ENCODE measurements at places on chromosomes 12 and 14.

DNA sequence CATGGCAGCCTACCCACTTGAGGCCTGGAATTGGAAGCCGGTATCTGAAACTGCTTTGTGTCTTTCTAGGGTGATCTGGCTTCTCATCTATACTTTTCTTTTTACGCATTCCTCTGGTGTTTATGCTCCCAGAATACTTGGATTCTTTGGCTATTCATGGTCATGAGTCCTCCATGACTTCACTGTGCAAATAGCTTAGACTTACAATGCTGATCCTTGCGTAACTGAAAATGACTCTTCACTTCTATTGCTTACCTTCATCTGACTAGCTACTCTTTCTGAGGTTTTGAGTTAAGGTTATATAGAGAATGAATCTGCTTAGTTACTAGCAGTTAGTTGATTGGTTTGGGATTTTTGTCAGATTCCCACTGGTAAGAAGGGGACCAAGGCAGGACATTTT, 121.7 kb upstream of the NOVA1 start:
- DNase-seq, result no peak

GRCh38 chr12:3772380-3772779, 19.5 kb upstream of the CRACR2A start:
- DNase-seq, result no peak

DNA sequence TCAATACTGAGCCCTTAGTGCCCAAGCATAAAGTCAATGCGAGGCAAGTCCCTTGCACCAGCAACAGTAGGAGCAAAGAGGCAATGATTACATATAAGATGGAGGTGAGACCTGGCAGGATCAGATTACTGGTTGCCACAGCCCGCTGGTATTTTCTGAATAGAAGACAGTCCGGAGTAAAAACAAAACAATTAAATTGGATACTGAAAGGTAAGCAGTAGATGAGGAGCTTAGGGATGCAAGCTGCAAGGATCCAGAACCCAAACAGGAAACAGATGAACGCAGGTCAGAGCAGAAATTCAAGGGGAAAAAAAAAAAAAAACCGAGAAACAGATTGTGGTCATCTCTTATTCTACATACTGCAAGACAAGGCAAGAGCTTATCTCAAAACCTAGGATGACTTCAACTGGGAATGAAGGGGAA, 119.6 kb downstream of the MED13L start:
- DNase-seq, result no peak

- DNase-seq, result no peak
Observed at GRCh38 chr12:45381351-45381750, 165.5 kb downstream of the ANO6 start.

- no peak for DNase-seq
Observed at GRCh38 chr14:22797017-22797917, 18.0 kb downstream of the SLC7A7 start.

DNA sequence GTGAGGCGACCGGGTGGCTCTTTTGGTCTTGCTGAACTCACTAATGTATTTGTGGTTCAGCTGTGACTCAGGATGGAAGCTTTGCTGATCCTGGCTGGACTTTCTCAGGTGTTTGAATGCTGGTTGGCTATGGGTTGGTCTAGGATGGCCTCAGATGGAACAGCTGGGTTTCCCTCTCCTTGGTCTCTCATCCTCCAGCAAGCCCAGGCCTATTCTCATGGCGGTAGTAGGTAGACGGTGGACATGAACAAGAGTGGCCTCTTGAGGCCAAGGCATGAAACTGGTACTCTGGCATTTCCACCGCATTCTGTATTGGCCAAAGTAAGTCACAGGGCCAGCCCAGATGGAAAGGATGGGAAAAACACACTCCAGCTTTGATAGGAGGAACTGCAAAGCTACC, 11.8 kb upstream of the POLR3B start:
- no peak for DNase-seq

- no peak for DNase-seq
Observed at GRCh38 chr12:21823581-21823980, 49.1 kb upstream of the KCNJ8 start.

GRCh38 chr14:35632271-35632670, 98.3 kb downstream of the INSM2 start:
- DNase-seq, result no peak

DNA sequence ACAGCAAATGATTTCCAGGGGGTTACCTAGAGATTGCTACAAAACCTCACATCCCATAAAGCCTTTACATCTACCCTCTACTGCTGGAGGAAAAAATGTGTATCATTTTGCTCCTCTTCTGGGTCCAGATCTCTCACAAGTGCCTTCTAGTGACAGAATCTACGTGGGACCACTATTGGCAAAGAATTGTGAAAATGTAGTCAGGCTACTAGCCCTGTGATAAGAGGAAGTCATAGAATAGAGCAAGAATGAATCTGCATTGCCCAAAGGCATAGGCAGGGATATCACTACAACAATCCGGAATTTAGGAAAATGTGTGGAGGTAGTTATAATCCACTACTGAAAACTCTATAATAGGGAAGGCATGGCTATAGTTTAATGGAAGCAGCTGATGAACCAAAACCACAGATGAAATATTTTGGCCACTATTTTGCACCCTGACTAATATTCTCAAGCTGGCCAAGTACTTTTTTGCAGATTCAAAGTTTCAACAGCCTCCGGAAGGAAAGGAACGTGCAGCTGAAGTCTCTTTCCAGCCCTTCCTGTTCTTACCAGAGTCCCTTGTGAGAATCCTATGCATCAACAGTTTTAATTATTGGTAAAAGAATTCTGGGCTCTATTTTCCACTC, 176.8 kb downstream of the PHLDA1 start:
- DNase-seq, result no peak

GRCh38 chr12:57280211-57281062, 29.4 kb upstream of the STAC3 start:
- peak; percentile 53 for DNase-seq

GRCh38 chr14:61475316-61475715, 153.9 kb downstream of the PRKCH start:
- DNase-seq, result no peak

- DNase-seq, result no peak
Observed at GRCh38 chr12:101933866-101934514, 56.6 kb downstream of the DRAM1 start.

GRCh38 chr12:43586646-43587245, 34.7 kb upstream of the ADAMTS20 start:
- DNase-seq, result no peak

DNA sequence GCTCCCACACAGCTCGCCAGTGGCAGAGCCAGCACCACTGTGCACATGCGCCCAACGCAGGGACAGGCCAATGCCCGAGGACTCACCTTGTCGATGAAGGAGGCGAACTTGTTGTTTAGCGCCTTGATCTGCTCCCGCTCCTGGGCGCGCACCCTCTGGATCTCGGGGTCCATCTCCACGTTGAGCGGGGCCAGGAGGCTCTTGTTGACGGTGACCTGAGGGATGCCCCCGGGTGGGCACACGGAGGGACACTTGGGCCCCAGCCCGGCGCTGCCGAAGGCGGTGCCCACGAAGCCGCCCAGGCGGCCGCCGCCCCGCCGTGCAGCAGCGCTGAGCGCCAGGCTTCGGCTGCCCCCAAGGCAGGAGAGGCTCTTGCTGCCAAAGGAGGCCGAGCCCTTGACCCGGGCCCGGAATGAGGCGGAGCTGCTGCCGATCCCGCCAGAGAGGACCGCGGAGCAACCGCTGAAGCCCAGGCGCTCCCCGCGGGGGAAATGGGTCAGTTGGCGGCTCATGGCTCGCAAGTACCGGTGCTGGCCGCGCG, at the start of gene KRT72:
KRT72 (minus strand) TSS at position 523 of the 541 bp plus-strand sequence; CDS start at position 512, 11 bp downstream.
- DNase-seq, result no peak

GRCh38 chr12:58349161-58349560, 407.8 kb downstream of the ATP23 start:
- no peak for DNase-seq

- no peak for DNase-seq
Observed at GRCh38 chr12:91913651-91914050, 232.0 kb downstream of the BTG1 start.

GRCh38 chr14:55702511-55702910, 122.5 kb downstream of the KTN1 start:
- DNase-seq, result no peak

DNA sequence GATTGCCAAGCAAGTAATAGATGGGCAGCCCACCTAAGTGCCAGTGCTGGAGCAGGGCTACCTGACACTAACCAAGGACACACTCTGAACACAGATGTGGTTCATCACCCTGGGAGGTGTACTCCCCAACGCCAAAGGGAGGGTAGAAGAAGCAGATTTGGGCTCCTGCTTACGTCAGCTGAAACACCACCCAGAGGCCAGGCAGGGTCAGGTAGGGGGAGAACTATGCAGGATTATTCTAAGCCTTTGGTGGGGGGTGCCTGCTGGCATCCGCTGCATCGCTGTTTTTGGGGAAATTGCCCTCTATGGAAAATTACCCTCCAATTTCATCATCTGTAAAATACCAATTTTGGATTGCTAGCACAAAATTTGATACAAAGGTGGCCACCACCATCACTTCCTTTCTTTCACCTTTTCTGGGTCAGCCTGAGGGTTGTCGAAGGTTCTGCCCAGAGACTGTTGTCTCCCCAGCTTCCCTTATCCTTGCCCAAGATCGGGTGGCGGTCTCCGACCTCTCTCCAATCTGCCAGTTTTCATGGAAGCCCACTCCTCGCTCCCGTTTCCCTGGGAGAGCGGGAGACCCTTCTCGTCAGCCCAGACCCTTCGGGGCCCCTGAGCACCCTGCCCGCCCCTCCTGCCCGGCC, 535 bp downstream of the BIN2 start:
- DNase-seq, result no peak

- DNase-seq, result no peak
Observed at GRCh38 chr12:132355742-132356681, 26.6 kb upstream of the GALNT9 start.

DNA sequence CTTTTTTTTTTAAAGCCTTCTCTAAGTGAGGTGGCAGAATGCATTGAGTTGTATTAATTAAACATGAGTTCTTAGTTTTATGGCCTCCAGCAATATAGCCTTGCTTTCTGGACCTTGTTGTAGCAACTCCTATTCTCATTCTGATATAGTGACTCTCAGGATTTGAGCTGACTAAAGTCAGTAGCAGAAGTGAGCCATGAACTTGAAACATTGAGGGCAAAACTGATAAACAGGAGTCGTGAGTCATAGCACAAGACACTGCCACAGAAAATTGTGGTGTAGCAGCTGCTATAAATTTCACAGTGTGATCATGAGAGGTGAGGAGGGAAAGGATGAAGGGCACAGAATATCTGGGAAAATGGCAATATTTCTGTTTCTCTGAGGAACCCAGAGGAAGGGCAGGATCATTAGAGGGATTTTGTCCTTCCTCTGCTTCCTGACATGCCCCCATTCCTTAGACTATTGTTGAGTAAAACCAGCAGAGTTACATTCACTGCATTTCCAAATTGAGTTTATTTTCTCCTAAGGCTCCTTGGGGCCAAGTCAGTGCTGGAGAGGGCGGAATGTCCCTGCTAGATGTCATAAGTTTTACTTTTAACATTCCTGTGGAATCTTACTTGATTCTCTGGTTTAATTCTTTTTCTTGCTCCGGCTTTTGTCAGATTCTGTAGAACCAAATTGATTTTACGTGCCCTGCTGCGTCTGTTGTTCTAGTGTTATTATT, 7.5 kb downstream of the KLRG1 start:
- DNase-seq, result peak; percentile 18

DNA sequence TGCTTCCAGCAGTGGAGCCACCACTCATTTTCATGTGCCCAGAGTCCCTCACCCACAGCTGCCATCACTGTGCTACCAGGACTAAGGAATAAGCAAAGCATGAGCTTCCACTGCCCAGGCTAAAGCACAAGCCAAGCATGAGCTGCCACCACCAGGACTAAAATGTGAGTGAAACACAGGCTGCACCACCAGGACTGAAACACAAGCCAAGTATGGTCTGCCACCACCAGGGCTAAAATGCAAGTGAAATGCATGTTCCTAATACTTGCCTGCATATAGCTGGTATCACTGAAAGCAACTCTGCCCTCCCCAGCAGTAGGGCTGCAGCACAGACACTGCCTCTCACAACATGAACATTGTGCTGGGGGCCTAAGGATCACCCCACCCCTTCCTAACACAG, 30.0 kb downstream of the CEP83 start:
- no peak for DNase-seq

- DNase-seq, result peak; percentile 27
Observed at GRCh38 chr12:93183940-93184671, 193.6 kb upstream of the NUDT4 start.

GRCh38 chr12:92261071-92261470, 115.4 kb upstream of the BTG1 start:
- DNase-seq, result no peak

DNA sequence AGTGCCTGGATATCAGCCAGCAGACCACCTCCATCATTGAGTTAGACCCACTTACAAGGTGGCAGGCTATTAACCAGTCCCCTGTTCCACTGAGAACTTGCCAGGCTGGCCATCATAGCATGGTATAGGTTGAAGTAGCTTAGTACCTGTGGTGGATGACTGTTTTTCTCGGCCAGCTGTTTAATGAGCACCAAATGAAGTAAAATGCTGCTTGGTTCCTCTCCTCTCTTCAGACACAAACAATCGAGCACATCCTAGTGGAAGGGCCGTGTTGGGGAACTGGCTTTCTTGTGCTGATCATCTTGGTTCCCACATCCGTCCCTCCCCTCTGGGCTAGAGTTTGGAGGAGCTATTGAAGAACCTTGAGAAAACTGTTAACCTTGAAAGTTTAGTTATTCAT, 486.2 kb downstream of the RAD51B start:
- DNase-seq, result no peak

DNA sequence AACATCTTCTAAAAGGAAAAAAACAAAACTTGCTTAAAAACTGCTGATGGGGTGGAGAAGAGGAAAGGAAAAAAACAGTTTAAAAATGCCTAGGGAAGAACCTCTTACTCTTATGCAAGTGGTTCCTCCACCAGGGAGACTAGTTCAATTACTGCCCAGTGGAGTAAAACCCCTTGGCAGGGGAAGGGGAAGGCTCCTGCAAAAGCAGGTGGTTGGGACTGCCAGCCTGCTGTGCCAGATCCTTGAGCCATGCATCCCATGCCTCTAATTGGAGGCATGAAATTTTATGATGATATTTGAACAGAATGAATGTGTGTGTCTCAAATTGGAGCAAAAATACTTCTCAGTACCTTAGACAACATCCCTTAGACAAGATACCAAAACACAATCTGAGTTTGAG, 118.8 kb downstream of the FSCB start:
- DNase-seq, result no peak

Measured in GM12892 (cell line).